ENCODE measurements at places on chromosomes 4 and X. TPM values are rescaled to one million over a fixed set of nuclear protein-coding genes. Genes with fewer than 3 reads are reported as not detected.

- H3K27ac ChIP-seq = no peak overlapping the region
- H3K27me3 ChIP-seq = no peaks in the 10 kb centered on the region
- no peak overlapping the region for H3K4me3 ChIP-seq
- peaks cover 5% of the 10 kb centered on the region for H3K4me1 ChIP-seq
- H3K36me3 ChIP-seq = no peaks in the 10 kb centered on the region
Measured at GRCh38 chr4:2761035-2761923, 5.1 kb upstream of the TNIP2 start.

- no peak for DNase-seq
- H3K4me1 ChIP-seq = peaks cover 18% of the 10 kb centered on the region
- H3K27ac ChIP-seq = no peak overlapping the region
- H3K36me3 ChIP-seq = no peaks in the 10 kb centered on the region
Measured at GRCh38 chrX:10158279-10159144, 1.7 kb downstream of the CLCN4 start.

- H3K27ac ChIP-seq = no peak overlapping the region
- H3K4me3 ChIP-seq = no peak overlapping the region
- peaks cover 4% of the 10 kb centered on the region for H3K36me3 ChIP-seq
- DNase-seq = no peak
- no peaks in the 10 kb centered on the region for H3K4me1 ChIP-seq
- H3K27me3 ChIP-seq = no peaks in the 10 kb centered on the region
Measured at GRCh38 chrX:139803224-139803623, 95.3 kb upstream of the MCF2 start.

Gene GAGE12F
- not detected for total RNA-seq

- H3K4me1 ChIP-seq = peaks cover 45% of the 10 kb centered on the region
- DNase-seq = no peak
- H3K36me3 ChIP-seq = peaks cover 5% of the 10 kb centered on the region
- H3K27me3 ChIP-seq = no peaks in the 10 kb centered on the region
- H3K4me3 ChIP-seq = no peak overlapping the region
Measured at GRCh38 chr4:137422666-137423065, 109.6 kb downstream of the PCDH18 start.

DNA sequence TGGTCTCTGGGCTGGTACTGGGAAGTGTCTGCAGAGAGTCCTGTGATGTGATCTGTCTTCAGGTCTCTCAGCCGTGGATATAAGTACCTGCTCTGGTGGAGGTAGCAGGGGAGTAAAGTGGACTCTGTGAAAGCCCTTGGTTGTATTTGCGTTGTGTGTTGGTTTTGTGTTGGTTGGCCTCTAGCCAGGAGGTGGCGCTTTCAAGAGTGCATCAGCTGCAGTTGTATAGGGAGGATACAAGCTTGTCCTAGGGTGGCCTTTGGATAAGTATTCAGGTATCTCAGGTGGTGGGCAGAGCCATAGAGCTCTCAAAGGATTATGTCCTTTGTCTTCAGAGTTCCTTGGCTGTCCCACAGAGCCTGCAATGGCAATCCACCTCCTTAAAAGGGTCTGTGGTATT is 111.6 kb downstream of the MAGEB17 start:
- H3K4me1 ChIP-seq = no peaks in the 10 kb centered on the region
- peaks cover 4% of the 10 kb centered on the region for H3K27me3 ChIP-seq
- H3K27ac ChIP-seq = no peak overlapping the region
- peaks cover 1% of the 10 kb centered on the region for H3K36me3 ChIP-seq

- no peaks in the 10 kb centered on the region for H3K27me3 ChIP-seq
- peaks cover 2% of the 10 kb centered on the region for H3K36me3 ChIP-seq
- H3K4me3 ChIP-seq = no peak overlapping the region
- no peaks in the 10 kb centered on the region for H3K4me1 ChIP-seq
Measured at GRCh38 chr4:182853731-182854330, 63.4 kb downstream of the DCTD start.

GRCh38 chrX:42943051-42943974 is 165.3 kb upstream of the PPP1R2C start:
- H3K27ac ChIP-seq = no peak overlapping the region
- H3K36me3 ChIP-seq = no peaks in the 10 kb centered on the region
- DNase-seq = no peak
- no peak overlapping the region for H3K4me3 ChIP-seq
- H3K4me1 ChIP-seq = no peaks in the 10 kb centered on the region

Data from chondrocyte (in vitro differentiated cells).